ENCODE measurements at places on chromosomes 7 and 10. TPM values are rescaled to one million over a fixed set of nuclear protein-coding genes. Genes with fewer than 3 reads are reported as not detected.

TUBAL3 gene
- not detected for total RNA-seq

ST7 gene
- 11.2 TPM for total RNA-seq

FAM180A gene
- not detected for total RNA-seq

DLX6 gene
- not detected for total RNA-seq

FLNC gene
- total RNA-seq: 231 TPM

CALML5 gene
- total RNA-seq: not detected

Measured in G401 (cell line).